Panc1 (cell line): ENCODE measurements at places on chromosomes 13 and 19.

DNA sequence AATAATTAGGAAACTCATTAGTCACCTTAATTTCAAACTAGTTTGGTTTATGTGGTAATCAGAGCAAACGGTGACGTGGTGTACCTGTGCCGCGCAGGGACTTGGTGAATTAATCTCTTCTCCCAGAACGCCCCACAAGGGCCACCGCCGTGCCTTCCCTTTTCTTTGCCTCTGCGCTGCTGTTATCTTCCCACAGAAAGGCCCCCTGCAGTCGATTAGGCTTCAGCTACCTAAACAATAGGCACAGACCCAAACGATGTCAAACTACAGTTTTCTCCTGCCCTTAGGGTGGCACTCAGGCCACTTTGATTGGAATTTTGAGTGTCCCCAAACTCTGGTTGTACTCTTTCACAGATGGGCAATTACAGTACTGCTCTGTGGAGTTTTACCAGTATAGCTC lies 115.5 kb downstream of the GGACT start:
- H3K36me3 ChIP-seq: no peaks in the 10 kb centered on the region
- no peak for DNase-seq
- H3K27ac ChIP-seq: no peak overlapping the region
- H3K4me3 ChIP-seq: no peak overlapping the region
- H3K4me1 ChIP-seq: no peaks in the 10 kb centered on the region

GRCh38 chr19:40800339-40800996 lies 1.5 kb downstream of the EGLN2 start:
- peak overlapping the region; percentile 65 for H3K4me3 ChIP-seq
- H3K4me1 ChIP-seq: peaks cover 44% of the 10 kb centered on the region
- no peak for DNase-seq
- H3K27ac ChIP-seq: peak overlapping the region; percentile 85
- peaks cover 2% of the 10 kb centered on the region; the same call in 1 of the 2 replicates for H3K36me3 ChIP-seq

DNA sequence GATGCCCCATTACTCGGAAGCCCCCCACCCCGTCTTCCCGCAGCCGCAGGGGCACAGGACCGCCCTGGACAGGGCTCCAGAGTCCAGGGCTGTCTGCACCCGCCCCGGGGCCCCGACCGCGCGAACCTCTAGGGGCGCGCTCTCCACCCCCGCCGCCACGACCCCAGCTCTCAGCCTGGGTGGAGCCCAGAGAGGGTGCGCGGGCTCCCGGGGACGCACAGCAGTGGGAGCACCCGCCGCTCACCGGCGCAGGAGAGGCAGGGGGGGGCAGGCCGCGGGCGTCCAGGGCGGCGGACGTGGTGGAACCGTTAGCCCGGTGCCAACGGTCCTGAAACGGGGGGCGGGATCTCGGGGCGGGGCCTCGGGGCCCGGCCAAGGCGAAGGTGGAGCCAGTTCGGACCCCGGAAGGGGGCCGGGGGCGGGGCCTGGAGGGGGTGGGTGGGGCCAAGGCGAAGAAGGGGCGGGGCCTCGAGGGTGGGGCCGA lies at the start of gene ATP8B3:
ATP8B3 (minus strand) TSS at position 335 of the 484 bp plus-strand sequence. CDS start 540 bp downstream, outside the sequence.
- H3K36me3 ChIP-seq: no peaks in the 10 kb centered on the region
- H3K27me3 ChIP-seq: no peaks in the 10 kb centered on the region
- DNase-seq: no peak

DNA sequence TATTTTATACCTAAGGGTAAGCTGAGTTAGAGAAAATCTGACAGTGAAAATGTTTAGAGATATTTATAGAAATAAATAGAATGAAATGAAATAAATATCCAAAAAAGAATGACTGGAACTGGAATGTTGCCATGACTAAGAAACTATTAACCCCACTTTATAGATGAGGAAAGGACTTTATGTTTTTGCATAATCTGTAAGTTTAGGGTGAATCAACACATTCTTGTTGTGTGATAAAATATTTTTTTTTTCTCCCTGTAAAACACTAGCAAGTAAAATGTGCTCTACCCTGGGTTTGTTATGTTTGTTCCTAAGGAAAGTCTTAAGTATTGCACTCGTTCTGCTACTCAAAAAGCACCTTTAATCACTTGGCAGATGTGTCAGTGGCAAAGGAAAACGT lies 83.8 kb upstream of the KL start:
- DNase-seq: no peak
- H3K4me1 ChIP-seq: no peaks in the 10 kb centered on the region
- no peak overlapping the region for H3K27ac ChIP-seq

DNA sequence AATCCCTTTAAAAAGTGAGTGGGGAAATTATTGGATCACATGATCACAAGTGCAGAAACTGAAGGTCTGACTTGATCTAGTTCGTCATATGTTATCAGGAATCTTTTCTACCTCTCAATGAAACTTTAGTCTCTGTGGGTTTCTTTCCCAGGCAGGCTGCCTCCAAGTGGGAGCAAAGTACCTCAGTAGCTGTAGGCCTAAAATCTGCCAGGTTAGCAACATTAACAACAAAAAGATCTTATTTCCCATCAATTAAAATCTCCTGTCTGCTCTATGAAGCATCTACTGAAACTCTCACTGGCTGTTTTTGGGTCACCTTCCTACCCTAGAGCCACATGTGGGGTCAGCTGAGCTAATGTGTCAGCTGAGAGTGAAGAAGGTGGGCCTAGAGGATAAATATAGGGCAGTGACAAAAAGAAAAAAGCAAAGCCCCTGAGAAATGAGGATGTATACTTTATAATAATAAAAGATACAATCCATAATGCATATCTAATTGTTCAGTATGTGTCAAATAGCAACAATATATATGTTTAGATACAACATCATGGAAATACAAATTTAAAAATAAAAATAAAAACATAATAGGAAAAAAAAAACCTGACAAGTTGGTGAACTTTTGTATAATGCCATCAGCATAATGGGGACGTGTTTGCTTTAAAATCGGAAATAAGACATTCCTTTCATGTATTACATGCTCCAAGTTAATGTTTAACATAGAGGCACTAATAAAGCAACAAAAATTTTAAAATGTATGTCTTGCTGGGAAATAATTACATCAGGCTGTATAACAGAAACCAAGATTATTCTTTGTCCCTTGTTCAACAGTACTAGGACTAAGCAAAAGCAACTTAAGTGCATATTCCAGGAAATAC lies 141.1 kb downstream of the GPC5 start:
- H3K4me1 ChIP-seq: no peaks in the 10 kb centered on the region
- no peaks in the 10 kb centered on the region for H3K27me3 ChIP-seq
- no peak overlapping the region for H3K27ac ChIP-seq
- H3K4me3 ChIP-seq: no peak overlapping the region
- no peaks in the 10 kb centered on the region for H3K36me3 ChIP-seq

DNA sequence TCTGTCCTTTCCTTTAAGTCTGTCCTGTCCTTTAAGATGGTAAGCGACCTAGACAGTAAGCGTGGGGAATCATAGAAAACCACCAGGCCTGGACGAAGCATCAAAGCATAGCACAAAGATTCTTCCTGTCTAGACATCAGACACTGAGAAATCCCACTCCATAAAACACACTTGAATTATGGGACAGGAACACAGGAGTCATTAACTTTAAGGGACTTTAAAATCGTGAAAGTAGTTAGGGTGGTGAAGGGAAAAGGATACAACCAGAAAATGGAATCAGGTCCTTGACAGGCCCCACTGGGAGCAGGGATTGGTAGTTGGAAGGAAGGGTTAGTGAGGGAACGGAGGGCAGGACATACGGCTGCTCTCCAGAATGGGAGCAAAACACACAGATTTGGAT lies 31.6 kb upstream of the C1QTNF9 start:
- DNase-seq: no peak
- H3K27ac ChIP-seq: no peak overlapping the region
- H3K4me1 ChIP-seq: no peaks in the 10 kb centered on the region
- no peaks in the 10 kb centered on the region for H3K27me3 ChIP-seq
- H3K4me3 ChIP-seq: no peak overlapping the region

DNA sequence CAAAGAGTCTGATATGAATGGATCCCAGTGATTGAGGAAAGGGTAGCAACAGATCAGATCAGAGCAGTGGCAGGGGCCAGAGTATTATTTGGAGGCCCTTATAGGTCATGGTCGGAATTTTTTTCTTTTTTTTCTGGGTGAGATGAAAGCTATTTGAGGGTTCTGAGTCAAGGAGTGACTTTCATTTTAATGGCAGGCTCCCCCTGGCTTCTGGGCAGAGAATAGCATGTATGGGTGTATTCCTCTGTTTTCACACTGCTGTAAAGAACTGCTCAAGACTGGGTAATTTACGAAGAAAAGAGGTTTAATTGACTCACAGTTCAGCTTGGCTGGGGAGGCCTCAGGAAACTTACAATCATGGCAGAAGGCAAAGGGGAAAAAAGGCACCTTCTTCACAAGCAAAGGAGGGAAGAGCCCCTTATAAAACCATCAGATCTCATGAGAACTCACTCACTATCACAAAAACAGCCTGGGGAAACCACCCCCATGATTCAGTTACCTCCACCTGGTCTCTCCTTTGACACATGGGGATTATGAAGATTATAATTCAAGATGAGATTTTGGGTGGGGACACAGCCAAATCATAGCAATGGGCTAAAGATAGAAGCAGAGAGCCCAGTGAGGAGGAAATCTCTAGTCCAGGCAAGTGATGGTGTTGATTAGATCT lies 3.0 kb upstream of the SLC6A16 start:
- no peak overlapping the region for H3K4me3 ChIP-seq
- H3K36me3 ChIP-seq: no peaks in the 10 kb centered on the region
- H3K27me3 ChIP-seq: no peaks in the 10 kb centered on the region
- DNase-seq: no peak
- no peaks in the 10 kb centered on the region for H3K4me1 ChIP-seq

- H3K27me3 ChIP-seq: no peaks in the 10 kb centered on the region
- H3K27ac ChIP-seq: no peak overlapping the region
- H3K4me3 ChIP-seq: no peak overlapping the region
- H3K4me1 ChIP-seq: no peaks in the 10 kb centered on the region
- DNase-seq: no peak
- no peaks in the 10 kb centered on the region for H3K36me3 ChIP-seq
Measured at GRCh38 chr19:1616396-1616795, 11.1 kb upstream of the UQCR11 start.

DNA sequence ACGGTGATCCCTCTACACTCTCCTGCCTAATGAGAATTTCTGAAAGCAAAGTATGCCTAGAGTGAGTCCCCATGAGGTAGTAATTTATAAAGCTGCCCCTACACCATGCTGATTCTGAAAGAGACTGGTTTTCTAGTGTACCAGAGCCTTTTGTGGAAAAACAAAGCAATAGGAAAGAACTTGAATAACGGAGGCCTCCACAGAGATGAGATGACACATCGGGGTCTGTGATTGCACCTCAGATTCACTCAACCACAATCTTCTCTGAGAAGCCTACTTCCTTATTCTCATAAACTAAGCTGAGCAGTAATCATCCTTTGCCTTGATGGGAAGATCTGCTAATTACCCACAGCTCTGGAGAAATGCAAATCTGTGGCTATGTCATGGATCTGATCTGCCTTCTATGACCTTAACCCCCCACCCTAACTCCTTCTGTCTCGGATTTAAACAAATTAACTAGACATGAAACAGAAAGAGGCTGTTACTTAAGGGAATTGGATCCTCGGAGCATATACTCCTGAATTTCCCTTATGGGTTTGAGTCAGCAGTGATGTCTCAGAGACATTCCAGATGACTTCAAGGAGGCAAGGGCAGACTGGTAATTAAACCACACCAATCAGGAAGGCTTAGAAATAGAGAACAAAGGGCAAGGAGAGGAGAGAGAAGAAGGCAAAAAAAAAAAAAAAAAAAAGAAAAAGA lies 128.0 kb downstream of the DCT start:
- H3K27ac ChIP-seq: no peak overlapping the region
- no peaks in the 10 kb centered on the region for H3K4me1 ChIP-seq
- H3K27me3 ChIP-seq: no peaks in the 10 kb centered on the region
- H3K36me3 ChIP-seq: no peaks in the 10 kb centered on the region
- H3K4me3 ChIP-seq: no peak overlapping the region
- no peak for DNase-seq
